Stimulated activated naive CD4-positive, alpha-beta T cell (primary cell): ENCODE measurements at places on chromosomes 13 and 19.

- no peak for DNase-seq
Measured at GRCh38 chr19:6697291-6697690, 23.2 kb downstream of the C3 start.

GRCh38 chr13:49781806-49782205 is 10.7 kb downstream of the KPNA3 start:
- DNase-seq = no peak

DNA sequence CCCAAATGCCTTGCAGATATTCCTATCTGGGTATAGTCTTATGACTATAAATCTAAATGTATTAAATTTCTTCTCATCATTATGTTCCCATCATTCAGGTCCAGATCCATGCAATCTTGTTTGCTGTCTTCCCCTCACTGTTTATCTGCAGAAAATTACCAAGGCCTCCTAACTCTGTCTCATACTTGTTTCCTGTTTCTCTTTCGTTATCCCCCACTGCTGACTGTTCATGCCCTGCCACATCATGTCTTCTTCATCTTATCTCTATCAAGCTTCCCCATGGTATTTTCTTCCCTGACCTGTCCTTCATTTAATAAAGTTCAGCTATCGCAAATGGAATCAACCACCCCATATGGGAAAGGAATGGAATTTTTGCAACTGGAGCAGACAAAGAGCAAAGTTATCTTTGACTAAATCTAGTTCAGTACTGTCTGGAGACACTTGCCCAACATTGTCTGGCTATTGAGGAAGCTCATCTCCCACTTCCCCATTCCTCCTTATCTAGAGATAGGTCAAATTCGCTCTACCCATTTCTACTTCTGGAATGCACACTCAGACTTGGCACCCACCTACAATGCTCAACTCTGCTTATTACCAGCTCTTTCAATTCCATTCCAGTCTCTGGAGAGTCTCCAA is 1358.1 kb downstream of the EFNB2 start:
- no peak for DNase-seq

- no peak for DNase-seq
Measured at GRCh38 chr13:98559169-98559568, 17.7 kb downstream of the STK24 start.

- DNase-seq = no peak
Measured at GRCh38 chr19:6417713-6418561, 6.7 kb downstream of the KHSRP start.
